ENCODE measurements at places on chromosomes 2 and 18.

DNA sequence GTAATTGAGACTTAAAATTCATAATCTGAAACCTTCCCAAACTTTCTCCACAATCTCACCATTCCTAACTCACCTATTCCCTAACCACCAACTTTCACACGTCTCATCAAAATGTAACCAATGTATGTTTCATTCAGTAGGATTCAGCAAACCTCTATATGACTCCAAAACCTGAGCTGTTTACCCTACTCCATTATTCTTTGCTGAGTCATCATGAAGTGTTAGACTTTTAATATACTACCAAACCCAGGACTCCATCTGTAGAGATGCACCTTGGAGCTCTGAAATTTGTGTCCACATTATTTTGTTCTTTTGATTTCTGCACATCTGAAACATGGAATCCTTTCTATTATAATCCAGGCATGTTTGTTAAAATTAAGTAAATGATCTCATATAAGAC lies 727.0 kb upstream of the PIK3C3 start:
- DNase-seq = no peak

DNA sequence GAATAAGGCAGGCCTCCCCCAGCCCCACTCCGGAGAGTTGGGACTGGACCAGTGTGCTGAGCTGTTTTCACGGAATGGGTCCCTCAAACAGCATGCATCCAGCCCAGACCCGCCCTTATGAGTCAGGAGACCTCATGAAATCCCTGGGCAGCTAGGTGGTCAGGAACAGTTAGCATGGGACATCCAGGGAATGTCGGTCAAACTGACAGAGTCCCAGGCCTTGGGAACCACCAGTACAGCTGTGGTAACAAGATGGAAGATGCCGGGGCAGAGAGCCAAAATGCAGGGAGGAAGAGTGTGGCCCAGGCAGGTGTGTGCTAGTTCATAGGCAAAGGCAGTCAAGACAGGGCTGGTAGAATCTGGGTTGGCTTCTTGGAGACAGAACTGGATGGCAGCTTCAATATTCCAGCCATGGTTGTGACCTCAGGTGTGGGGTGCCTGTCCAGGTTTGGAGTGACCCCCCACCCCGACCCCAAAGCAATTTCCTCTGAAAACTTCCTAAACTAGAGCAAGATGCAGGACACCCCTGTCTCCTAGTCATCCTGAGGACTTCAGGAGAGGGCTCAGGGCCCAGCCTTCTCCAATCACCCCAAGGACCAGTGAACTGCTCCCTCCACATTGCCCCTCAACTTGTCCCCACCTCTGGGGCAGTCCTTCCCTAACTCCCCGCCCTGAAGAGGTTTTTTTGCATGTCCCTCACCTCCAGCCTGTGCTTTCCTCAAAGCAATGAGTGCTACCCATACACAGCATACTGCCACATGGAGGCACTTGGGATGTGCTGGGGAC lies 46.5 kb downstream of the KCNIP3 start:
- DNase-seq = no peak

DNA sequence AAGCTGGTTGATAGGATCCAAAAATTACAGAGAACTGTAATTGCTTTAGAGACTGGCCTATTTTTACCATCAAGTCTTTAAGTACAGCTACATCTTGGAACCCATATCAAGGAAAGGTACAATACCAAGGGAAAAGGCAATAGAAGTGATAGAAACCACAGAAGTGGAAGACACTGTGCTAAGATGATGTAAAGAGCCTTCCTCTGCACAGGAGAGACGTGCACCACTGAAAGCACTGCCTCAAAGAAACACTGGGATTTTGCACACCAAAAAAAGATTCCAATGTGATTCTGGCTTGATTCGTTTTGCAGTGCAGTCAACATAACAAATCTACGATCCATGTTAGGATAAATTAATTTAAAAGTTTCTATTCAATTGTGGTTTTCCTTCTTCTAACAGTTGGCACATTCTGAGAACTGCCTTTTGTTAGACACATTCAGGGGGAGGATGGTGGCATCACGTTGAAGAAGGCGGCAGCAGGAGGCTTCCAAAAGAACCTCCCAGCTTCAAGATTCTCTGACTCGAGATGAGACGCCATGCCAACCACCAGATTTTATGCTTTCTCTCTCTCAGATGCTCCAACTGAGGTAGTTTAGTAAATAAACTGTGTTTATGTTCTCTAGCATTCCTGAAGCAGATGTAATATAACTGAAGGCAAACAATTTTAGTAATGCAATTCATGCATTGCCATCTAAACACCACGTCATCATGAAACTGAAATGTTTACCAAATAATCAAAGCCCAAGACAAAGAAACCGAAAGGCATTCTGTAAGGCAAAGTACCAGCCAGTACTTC lies 102.9 kb downstream of the BCL2 start:
- no peak for DNase-seq

DNA sequence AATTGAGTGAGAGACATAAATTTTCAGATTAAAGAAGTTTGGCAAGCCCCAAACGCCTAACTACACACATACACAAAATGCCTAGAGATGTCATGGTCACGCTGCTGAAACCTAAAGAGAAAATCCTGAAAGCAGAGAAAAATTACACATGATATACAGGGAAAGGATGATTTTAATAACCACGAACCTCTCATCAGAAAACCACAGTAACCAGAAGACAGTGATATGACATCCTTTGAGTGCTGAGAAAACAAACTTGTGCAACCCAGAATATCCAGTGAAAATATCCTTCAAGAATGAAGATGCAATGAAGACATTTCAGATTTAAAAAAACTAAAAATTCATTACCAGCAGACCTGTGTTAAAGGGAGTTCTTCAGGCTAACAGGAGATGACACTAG lies 122.4 kb upstream of the LMAN1 start:
- no peak for DNase-seq

DNA sequence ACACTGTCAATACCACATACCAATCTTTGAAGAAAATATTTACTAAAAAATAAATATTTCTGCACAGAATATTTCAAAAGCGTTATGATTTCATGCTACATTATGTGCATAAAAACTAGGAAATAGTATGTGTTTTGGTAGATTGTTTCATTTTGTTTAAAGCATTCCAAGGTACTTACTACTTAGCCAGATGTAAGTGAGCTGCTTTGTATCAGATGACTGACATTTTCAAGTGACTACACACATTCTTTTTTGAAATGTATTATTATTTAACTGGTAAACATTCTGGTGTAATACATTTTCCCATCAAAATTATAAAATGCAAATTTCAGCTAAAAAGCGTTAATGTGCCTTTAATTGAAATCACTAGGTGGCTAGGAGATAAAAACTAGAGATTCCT lies 21.5 kb downstream of the GCA start:
- DNase-seq = no peak

DNA sequence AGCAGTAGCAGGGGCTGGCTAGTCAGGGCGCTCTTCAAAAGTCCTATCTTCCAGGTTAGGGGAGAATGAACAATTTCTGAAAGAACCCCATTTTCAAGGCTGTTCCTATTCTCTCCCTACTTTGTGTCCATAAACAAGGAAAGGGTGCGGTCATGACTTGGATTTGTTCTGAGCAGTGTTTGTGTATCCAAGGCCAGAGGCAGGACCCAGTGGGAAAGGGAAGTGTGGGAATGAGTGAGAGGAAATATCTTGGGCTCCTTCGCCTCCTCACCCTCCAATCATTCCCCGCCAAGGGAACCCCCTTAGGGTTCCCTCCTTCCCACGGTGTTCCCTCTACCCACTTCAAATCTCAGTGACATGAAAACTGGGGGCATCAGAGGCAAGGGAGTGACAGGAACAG lies 25.5 kb upstream of the SPTBN1 start:
- DNase-seq = no peak

GRCh38 chr2:65425276-65425675 lies 7.1 kb downstream of the SPRED2 start:
- DNase-seq = no peak

- DNase-seq = no peak
Measured at GRCh38 chr2:127371037-127371436, 16.7 kb downstream of the MAP3K2 start.

GRCh38 chr2:207155516-207156444 lies 10.0 kb downstream of the KLF7 start:
- no peak for DNase-seq

DNA sequence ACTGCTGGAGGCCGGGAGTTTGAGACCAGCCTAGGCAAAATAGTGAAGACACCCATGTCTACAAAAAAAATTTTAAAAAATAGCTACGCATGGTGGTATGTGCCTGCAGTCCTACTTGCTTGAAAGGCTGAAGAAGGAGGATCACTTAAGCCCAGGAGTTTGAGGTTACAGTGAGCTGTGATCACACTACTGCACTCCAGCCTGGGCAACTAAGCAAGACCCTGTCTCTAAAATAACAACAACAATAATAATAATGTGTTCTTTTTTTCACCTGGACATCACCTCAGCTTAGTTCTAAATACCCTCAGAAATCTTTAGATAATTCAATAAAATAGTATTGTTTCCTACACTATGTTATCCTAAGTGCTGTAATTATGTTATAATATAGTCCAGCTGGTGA lies 397.1 kb upstream of the ZNF804A start:
- DNase-seq = no peak

GRCh38 chr18:58438958-58439300 lies 190.0 kb downstream of the ALPK2 start:
- DNase-seq = no peak

- DNase-seq = no peak
Measured at GRCh38 chr2:238424313-238424700, 2.4 kb upstream of the ASB1 start.

DNA sequence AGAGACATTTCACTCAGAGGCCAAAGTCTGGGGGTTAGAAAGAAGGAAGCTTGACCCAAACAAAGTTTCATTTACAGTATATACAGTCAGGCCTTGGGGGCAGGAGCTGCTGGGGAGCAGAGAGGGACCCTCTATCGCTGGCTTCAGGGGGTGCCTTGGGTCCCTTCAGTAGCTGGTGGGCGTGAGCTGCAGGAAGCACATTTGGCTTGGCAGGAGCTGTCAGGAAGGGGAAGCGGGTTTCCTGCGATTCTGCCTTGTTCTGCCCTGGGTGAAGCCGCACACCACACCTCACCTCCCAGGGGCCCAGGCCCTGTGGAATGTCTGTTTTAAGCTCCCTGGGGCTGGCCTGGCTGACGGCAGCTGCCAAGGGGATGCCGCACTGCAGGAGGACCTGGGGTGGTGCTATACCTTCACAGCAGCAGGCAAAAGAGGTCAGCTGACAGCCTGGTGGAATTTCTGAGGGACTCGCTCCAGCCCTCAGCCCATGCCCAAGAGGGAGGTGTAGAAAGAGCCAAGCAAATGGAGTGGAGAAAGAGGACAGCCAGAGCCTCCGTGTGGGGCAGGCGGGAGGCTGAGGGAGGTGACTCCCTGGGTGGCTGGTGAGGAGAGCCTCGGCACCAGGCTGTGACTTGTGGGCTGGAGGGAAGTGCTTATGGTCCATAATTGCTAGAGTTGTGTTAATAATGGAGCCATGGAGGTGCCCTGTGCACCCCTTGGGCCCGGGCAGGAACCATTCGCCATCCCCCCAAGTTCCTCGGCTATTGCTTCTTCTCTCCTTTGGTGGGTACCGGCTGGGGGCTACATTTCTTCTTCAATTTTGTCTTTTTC lies 43.9 kb downstream of the PSD4 start:
- DNase-seq = no peak

- DNase-seq = no peak
Measured at GRCh38 chr2:9753276-9753600, 90.0 kb upstream of the TAF1B start.

- DNase-seq = no peak
Measured at GRCh38 chr2:176129813-176130146, 275 bp downstream of the HOXD8 start.

GRCh38 chr18:12659904-12660605 lies 2.1 kb upstream of the SPIRE1 start:
- DNase-seq = peak; percentile 14

DNA sequence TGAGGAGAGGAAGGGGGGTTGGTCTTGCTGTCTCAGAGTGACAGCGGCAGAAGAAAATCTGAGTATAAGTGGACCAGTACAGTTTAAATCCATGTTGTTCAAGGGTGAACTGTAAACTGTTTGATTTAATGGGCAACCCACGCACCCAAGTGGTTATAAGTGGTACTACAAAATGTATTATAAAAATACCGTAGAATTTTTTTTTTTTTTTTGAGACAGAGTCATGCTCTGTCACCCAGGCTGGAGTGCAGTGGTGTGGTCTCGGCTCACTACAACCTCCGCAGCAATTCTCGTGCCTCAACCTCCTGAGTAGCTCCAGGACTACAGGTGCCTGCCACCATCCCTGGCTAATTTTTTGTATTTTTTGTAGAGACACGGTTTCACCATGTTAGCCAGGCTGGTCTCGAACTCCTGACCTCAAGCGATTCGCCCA lies 2.1 kb upstream of the CHCHD5 start:
- no peak for DNase-seq

- DNase-seq = no peak
Measured at GRCh38 chr2:6944555-6944954, 27.3 kb downstream of the RNF144A start.

- DNase-seq = no peak
Measured at GRCh38 chr2:106552921-106553320, 65.8 kb downstream of the CD8B2 start.

- no peak for DNase-seq
Measured at GRCh38 chr2:160432633-160433032, 61.0 kb downstream of the RBMS1 start.

- no peak for DNase-seq
Measured at GRCh38 chr2:75705921-75706320, 4.8 kb downstream of the GCFC2 start.

- no peak for DNase-seq
Measured at GRCh38 chr2:205702576-205702975, 20.3 kb downstream of the NRP2 start.

GRCh38 chr18:45243340-45244110 lies 371.8 kb upstream of the SLC14A2 start:
- no peak for DNase-seq

DNA sequence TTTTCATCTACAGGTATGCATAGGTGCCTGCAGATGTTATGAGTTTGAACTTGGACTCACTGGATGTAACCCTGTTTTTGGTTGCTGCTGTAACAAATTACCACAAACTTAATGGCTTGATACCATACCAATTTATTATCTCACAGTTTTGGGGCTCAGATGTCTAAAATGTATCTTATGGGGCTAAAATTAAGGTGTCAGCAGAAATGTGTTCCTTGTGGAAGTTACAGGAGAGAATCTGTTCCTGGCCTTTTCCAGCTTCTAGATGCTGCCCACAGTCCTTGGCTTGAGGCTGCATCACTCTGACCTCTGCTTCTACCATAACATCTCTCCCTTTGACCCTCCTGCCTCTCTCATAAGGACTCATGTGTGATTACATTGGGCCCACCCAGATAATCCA lies 47.6 kb downstream of the POLE4 start:
- DNase-seq = no peak

DNA sequence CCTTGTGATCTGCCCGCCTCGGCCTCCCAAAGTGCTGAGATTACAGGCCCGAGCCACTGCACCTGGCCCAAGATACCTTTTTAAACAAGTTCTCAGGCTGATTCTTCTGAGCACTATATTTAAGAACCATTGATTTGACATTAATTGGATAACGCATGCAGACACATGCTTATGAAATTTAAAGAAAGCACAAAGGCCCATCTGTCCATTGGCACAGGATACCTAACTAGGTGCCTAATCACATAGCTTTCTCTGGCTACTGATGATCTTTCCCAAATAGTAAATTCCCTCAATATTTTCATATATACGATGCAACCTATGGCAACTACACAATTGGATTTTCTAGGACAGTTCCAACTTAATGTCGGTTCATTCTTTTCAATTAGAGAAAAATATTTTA lies 62.5 kb upstream of the STAM2 start:
- peak; percentile 48 for DNase-seq

GRCh38 chr2:36338827-36339145 lies 16.8 kb upstream of the CRIM1 start:
- no peak for DNase-seq

- no peak for DNase-seq
Measured at GRCh38 chr18:5238371-5238976, 41.4 kb upstream of the AKAIN1 start.

- no peak for DNase-seq
Measured at GRCh38 chr2:191690327-191690726, 12.4 kb downstream of the NABP1 start.

All from NCI-H524 treated with DMSO at 0.1 percent for 48 hours (cell line).